Left renal cortex interstitium (tissue), 4 donors: ENCODE measurements at places on chromosomes 2 and 18.

DNA sequence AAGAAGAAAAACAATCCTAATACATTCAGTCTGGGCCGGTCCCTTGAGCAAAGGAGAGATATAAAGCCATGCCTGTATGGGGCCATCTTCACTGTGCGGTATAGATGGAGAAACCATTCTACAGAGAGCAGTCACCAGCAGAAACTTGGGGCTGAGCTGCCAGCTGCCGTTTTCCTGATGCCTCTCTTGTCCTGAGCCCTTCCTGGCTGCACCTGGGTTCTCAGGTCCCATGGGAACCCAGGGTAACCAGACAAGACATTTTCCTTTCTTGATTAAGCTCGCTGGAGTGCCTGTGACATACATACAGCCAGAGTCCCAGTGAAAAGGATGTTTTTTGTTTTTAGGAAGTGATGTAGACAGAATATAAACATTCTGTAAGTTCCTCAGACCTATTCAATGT is 5.3 kb upstream of the METTL21A start:
- DNase-seq: no peak

GRCh38 chr18:44557616-44558151 is 123.0 kb upstream of the SETBP1 start:
- no peak for DNase-seq

DNA sequence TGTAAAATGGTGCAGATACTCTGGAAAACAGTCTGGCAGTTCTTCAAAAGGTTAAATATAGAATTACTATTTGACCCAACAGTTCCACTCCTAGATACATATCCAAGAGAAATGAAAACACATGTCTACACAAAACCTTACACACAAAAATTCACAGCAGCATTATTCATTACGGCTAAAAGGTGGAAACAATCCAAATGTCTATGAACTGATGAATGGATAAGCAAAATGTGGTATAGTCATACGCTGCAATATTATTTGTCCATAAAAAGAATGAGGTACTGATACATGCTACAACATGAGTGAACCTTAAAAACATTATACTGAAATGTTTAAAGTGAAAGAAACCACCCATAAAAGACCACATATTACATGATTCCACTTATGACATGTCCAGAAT is 4.0 kb downstream of the CYP27C1 start:
- no peak for DNase-seq

DNA sequence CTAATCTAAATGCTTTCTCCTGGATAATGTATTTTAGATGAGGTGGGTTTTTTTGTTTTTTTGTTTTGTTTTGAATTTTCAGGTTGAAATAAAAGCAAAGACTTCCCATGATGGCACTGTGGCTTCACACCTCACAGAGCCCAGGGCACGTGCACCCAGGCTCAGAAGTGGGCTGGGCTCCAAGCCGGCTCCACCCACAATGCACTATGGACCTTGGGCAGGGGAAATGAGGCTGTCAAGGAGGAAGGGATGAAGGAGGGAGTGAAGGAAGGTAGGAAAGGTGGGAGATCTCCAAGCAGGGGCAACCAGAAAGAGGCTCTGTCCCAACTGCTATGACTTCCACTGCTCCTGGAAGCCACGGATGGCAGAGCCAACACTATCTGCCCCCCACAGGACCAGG is 60.4 kb downstream of the BIN1 start:
- DNase-seq: no peak

GRCh38 chr18:76823587-76824011 is 1.2 kb downstream of the ZNF236 start:
- DNase-seq: no peak

GRCh38 chr2:163723348-163723747 is 12.5 kb downstream of the FIGN start:
- DNase-seq: no peak

GRCh38 chr18:13112982-13113381 is 105.6 kb upstream of the LDLRAD4 start:
- DNase-seq: no peak

- DNase-seq: no peak
Observed at GRCh38 chr18:11004951-11005350, 144.4 kb downstream of the PIEZO2 start.

GRCh38 chr2:238510911-238511613 is 84.3 kb downstream of the ASB1 start:
- no peak for DNase-seq

- no peak for DNase-seq
Observed at GRCh38 chr2:62185475-62186155, 10.3 kb upstream of the B3GNT2 start.
